Upper lobe of right lung (tissue), 1 donor: ENCODE measurements at places on chromosomes 4 and X. TPM values are rescaled to one million over a fixed set of nuclear protein-coding genes. Genes with fewer than 3 reads are reported as not detected.

- H3K27me3 ChIP-seq = no peaks in the 10 kb centered on the region
- no peak overlapping the region for H3K4me3 ChIP-seq
- DNase-seq = no peak
- no peak overlapping the region for H3K27ac ChIP-seq
- H3K4me1 ChIP-seq = no peaks in the 10 kb centered on the region
Observed at GRCh38 chr4:38523054-38523453, 140.9 kb upstream of the KLF3 start.

EMCN gene
- total RNA-seq = 35.9 TPM

GRCh38 chr4:120881351-120881750 lies 41.2 kb downstream of the PRDM5 start:
- no peak overlapping the region for H3K27ac ChIP-seq
- no peak for DNase-seq
- no peak overlapping the region for H3K4me3 ChIP-seq
- H3K27me3 ChIP-seq = no peaks in the 10 kb centered on the region
- no peaks in the 10 kb centered on the region for H3K36me3 ChIP-seq

DNA sequence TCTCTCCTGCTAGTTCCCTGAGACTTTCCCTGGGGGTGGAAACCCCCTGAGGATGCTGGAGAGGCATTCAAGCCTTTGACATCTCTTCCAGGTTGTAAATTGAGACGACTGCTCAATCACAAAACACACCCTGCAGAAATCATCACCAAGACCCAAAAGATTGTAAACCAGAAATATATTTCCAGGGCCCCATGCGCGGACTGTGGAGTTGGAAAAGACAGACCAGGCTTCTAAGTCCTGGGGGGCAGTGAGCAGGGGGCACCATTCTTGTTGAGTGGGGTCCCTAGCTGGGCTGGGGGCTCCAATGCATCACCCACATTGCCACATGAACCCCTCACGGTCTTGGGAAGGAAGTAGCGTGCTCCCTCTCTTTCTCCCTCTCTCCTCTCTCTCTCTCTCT lies 87.9 kb upstream of the C4orf50 start:
- H3K4me3 ChIP-seq = no peak overlapping the region
- H3K36me3 ChIP-seq = no peaks in the 10 kb centered on the region
- H3K27ac ChIP-seq = no peak overlapping the region

DNA sequence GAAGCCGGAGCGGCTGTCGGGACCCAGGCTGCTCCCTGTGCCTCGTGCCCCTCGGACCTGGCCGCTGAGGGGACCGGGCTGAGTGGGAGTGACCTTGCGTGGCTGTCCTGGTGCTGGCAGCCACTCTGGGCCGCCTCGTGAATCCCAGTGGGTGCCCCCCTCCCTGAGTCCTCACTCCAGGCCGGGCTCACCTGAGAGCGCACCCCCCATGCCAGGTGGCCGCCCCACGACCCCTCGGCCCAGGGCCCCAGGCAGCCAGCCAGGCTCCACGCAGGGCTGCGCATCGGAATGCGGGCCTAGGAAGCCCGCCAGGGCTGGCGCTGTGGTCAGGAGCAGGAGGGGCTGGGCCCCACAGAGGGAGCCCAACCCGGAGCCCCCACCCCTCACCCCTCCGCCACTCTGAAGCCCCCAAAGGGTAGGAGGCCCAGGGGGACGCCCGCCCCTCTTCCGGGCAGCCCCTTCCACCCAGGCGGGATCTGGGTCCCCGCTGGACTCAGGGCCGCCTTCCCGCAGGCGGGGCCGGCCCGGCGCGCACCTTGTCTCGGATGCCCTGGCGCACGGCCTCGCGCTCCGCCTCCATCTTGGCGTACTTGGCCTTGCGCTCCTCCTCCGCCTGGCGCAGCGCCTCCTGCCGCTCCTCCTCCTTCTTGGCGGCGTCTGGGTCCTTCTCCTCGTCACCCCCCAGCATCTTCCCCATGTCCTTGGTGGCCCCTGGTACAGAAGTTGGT lies 33.9 kb downstream of the CPLX1 start:
- H3K4me3 ChIP-seq = no peak overlapping the region
- H3K36me3 ChIP-seq = no peaks in the 10 kb centered on the region
- no peak for DNase-seq
- peaks cover 9% of the 10 kb centered on the region for H3K4me1 ChIP-seq

CLIC2 gene
- total RNA-seq = 64.0 TPM

DNA sequence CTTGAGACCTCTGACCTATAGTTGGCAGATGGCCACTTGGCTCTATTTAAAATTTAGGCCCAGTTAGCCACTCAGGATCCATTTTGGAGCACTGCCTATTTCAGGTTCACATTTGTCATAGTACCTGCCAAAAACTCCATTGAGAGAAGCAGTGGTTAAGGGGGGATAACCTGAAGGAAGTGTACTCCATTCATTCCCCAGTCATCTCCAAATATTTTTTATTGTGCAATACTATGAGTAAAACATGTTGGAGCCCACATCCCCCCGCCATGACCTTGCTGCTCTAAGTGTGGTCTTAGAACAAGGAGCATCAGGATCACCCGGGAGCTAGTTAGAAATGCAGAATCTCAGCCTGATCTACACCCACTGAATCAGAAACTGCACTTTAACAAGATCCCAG lies 21.1 kb downstream of the PLP1 start:
- no peaks in the 10 kb centered on the region for H3K36me3 ChIP-seq
- no peaks in the 10 kb centered on the region for H3K4me1 ChIP-seq
- no peak overlapping the region for H3K4me3 ChIP-seq
- H3K27ac ChIP-seq = no peak overlapping the region

PTCHD1 gene
- total RNA-seq = 0.20 TPM

ZFYVE28 gene
- total RNA-seq = 16.6 TPM

GRCh38 chrX:150167482-150168324 lies 195.4 kb upstream of the MAMLD1 start:
- H3K36me3 ChIP-seq = no peaks in the 10 kb centered on the region
- no peak for DNase-seq
- H3K27ac ChIP-seq = no peak overlapping the region
- no peaks in the 10 kb centered on the region for H3K27me3 ChIP-seq

ANOS1 gene
- total RNA-seq = 49.7 TPM
